ENCODE measurements at places on chromosomes 3 and 15.

- DNase-seq: no peak
These were observed 64.0 kb upstream of the HACD2 start for GRCh38 chr3:123648696-123649405.

DNA sequence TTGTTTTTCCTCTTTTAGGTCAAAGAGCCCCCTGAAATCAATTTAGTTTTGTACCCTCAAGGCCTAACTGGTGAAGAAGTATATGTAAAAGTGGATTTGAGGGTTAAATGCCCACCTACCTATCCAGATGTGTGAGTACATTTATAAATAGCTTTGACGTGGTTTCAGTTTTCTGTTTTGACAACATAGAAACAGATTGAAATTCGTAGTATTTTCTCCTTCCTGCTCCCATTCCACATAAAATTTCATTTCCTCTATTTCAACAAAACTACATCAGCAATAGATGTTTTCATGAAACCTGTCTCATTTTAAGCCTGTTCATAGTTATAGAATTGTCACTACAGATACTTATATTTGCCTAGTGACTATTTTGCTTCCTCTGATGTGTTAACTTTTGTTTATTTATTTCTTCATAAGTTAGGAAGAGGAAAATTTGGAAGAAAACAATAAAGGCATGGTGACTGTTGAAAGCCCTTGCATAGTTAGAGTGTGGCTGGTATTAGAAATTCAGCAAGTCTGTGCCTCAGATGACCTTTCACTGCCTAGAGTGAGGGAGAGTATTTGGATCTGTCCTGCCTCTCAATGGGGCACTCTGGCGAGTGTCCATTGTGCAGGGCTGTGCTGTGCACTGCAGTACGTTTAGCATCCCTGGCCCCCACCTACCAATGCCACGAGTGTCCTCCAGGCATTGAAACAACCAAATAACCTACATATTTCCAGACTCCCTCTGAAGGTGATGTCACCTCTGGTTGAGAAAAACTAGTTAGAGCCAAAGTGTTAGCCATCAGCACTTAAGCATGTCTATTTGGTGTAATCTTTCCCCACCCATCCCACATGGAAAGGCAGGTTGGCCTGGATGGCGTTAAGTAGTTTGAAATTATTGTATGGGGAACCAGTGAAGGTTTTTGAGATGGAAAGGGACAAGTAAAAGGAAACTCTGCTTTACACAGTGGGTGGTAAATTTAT lies 5.9 kb downstream of the EIF2AK4 start:
- no peak for DNase-seq

DNA sequence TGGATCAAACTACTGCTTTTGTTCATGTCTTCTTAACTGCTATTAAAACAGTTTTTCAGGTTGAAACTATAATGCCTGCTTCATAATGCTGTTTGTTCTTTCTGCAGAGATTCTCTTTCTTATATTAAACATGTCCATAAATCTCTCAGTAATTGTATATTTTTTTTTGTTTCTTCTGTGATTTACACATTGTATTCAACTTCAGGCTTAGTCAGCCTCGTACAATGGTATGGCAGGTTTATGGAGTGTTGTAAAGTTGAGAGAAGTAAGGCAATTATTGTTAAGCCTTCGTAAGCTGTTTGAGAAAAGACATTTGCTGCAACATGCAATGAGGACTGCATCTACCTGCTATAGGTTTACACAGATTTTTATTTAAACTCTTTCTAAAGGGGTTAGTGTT lies 977.1 kb downstream of the DIPK2A start:
- DNase-seq: no peak

DNA sequence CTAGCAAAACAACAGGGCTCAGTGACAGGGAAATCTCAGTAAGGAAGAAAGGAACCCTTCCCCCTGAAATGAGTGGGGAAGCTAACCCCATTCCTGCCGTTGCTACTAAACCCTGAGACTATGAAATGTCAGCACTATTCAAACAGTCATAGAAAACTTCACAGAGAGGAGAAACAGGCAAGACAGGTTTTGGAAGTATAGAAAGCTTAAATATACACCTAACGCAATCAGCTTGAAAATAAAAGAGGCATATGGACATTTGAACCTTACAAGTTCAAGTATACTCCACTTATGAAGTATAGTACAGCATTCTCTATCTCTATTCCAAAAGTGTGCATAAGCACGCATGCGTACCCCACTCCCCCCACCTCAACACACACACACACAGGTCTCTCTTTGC lies 17.6 kb upstream of the FRMD4B start:
- DNase-seq: no peak

Data from stimulated activated CD4-positive, alpha-beta T cell treated with anti-CD3 and anti-CD28 coated beads, Interleukin-1b, Interleukin-23, amount 100 ng/mL, for 24 hours (primary cell).